OCI-LY7 (cell line): ENCODE measurements at places on chromosomes 16 and 17.
A peak's percentile ranks its signal among the peaks of the same experiment; 100 is the strongest.

- no peak for DNase-seq
These were observed 407.0 kb upstream of the SOX9 start for GRCh38 chr17:71713846-71714245.

DNA sequence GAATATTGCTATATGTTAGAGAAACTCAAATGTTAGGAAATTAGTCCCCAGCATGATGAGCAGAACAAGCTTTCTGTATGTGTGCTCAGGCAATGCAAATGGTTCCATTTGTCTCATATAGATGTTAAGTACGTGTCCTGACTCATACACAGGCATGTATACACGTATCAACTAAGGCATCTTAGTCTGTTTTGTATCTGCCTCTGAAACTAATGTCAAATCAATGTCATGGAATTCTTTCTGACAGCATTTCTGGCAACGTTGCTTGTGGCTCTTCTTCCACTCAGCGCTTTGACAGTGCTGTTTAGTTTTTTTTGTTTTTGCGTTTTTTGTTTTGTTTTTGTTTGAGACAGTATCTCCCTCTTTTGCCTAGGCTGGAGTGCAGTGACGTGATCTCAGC, 111.9 kb downstream of the CNTNAP4 start:
- DNase-seq = no peak

DNA sequence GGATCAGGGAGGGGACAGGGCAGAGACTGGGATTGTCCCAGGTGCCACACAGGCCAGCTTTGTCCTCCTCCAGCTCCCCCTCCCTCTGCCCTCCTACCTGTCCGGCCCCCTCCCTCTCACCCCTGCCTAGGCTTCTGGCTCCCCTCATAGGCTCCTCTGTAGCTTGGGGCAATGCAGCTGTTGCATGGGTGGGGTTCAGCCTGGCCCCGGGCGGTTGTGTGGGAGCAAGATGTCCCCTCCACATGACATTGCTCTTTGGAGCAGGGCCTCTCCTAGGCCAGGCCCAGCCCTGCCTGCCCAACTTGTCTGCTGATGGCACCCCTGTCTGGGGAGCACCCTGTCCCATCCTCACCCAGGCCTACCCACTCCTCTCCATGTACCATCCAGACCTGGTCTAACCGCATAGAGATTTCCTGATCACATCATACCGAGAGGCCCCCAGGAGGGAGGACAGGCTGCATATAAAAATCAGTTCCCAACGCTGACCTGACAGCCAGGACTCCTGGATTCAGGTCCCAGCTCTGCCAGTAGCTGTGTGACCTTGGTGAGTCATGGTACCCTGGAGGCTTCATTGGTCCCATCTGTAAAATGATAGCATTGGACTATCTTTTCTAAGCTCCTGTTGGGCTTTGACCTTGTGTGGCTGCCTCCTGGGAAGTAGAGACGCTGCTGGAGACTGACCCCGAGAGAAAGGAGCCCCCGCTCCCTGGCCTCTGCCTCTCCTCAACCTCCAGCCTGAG, 48.8 kb upstream of the DLX4 start:
- DNase-seq = no peak

DNA sequence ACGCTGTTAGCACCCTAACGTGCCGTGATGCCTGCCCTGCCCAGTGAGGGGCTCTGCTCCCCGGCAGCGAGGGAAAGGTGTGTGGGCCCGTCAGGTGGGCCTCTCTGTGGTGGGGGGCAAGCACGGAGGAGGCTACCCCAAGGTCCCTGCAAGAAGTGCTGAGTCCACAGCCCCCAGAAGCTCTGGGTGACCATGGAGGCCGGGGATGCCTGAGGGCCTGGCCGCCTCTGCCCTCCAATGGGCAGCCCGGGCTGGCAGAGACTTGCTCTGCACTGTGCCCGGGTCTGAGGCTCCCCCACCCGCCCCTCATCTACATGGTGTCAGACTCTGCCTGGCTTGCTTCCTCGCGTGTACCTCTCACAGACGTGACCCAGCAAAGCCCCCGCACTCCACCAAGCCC, 12.2 kb downstream of the SLC38A10 start:
- no peak for DNase-seq

DNA sequence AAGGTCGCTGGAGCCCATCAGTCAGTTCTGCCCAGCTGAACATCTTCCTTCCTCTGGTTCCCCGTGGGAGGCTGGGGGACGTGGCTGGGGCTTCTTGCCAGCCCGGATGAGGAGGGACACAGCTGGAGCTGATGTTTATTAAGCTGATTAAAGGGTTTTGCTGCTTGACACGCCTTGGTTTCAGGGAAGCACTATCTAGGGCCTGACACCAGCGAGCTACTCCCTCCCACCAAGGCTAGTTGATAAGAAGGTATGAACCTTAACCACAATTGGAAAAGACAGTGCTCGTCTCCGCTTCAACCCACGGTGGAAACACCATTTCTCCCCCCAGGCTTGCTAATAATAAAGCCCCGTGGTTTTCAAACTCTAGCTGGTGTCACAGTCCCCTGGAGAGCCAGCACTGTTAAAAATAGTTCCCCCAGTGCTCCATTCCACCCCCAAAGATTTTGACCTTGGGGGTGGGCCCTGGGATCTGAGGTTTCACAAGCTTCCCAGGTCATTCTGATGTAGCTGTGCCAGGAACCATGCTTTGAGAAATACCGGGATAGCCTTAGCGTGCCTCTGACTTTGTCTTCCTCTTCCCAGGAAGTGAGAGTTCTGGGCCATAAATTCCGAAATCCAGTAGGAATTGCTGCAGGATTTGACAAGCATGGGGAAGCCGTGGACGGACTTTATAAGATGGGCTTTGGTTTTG, 5.5 kb downstream of the DHODH start:
- no peak for DNase-seq

DNA sequence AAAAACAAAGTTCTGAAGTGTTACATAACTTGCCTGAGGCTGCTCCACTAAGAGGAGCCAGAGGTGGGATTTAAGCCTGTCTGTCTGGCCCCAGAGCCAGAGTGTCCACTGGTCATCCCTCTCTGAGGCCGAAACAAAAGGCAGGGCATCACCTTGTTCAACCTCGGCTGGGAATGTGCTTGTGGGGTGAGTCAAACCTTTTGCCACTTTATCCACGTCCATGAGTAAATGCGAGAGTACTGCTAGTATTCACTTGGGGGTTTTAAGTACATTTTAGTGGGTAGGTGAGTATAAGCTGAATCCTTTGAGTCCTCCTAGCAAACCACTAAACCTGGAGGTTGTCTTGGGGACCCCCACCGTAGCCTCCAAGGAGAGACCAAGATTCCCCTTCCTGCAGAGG, 103.5 kb downstream of the STX8 start:
- DNase-seq = no peak

DNA sequence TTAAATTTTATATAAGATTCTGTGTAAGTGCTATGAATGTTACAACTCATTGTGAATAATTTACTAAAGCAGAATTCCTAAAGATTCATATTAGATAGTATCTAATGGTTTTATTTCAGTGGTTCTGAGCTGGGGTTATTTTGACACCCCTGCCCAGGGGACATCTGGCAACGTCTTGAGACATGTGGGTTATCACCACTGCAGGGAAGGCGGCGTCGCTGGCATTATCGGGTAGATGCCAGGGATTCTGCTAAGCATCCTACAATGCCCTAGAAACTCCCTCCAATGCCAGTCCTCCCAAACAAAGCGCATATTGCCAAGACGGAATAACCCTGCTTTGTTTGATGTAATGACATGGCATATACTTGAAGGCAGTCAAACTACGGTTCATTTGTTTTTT, 372.3 kb upstream of the ZFHX3 start:
- DNase-seq = no peak

DNA sequence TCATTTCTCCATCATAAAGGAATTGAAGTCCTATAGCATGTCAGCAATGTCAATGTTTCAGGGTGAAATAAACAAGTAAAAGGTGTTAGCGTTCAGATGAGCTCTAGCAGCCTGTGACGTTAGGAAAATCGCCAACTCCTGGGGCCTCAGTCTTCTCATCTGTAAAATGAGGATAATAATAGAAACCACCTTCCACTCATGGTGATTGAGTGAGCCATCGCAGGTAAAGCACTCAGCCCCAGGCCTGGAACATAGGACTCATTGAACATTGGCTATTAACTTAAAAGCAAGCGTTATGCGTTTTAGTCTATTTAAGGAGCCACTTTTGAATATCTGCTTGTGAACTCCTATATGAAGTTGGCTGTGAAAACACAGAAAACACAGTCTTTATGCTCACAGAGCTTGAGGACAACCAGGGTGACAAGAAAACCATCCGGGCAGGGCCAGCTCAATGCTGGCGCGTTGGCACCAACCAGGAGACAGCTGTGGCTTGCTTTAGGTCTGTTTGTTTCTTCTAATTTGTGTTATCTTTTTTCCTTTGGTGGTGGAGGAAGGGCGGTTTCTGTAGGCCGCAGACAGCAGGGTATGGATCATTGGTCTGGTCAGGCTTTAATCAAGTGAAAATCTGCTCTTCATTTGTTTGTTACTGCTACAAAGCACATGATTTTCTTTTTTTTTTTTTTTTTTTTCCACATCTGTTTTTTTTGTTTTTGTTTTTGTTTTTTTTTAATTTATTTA, 35.7 kb upstream of the MED9 start:
- no peak for DNase-seq

- DNase-seq = peak; percentile 52
These were observed 50.0 kb upstream of the STH start for GRCh38 chr17:45948881-45949624.

DNA sequence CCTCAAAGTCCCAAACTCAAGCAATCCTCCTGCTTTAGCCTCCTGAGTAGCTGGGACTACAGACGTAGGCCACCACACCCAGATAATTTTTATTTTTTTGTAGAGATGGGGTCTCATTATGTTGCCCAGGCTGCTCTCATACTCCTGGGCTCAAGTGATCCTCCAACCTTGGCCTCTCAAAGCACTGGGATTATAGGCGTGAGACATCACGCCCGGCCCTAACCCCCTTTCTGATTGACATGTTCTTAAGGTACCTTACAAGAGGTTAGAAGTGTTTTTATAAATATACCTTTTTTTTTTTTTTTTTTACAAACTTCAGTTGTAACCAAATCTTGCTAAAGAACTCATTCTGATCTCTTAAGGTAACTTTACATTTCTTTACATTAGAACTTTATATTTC, 64.8 kb downstream of the GNA13 start:
- no peak for DNase-seq

- no peak for DNase-seq
These were observed 3.5 kb downstream of the ZFP1 start for GRCh38 chr16:75151798-75152197.

- DNase-seq = peak; percentile 41
These were observed 60.5 kb downstream of the SLC5A11 start for GRCh38 chr16:24906199-24906808.

- DNase-seq = no peak
These were observed 622.2 kb upstream of the SALL1 start for GRCh38 chr16:51773071-51773890.

GRCh38 chr16:67718668-67719047, 458 bp downstream of the GFOD2 start:
- peak; percentile 38 for DNase-seq

DNA sequence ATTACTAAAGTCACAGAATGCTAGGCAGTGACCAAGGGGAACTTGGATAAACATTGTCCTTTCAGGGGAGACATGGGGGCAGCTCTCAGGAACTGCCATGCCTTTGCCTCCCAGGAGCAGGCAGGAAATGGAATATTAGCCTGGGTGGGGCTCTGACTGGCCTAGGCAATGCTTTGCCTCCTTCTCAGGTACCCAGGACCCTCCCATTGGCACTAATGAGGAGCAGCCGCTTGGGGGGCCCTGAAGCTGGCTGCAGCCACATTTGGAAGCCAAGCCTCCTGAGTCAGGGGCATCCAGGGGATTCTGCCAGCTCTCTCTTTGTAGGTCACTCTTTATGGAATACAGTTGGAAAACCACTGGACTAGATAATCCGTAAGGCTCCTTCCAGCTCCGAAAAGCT, 5.5 kb downstream of the CPSF4L start:
- no peak for DNase-seq

DNA sequence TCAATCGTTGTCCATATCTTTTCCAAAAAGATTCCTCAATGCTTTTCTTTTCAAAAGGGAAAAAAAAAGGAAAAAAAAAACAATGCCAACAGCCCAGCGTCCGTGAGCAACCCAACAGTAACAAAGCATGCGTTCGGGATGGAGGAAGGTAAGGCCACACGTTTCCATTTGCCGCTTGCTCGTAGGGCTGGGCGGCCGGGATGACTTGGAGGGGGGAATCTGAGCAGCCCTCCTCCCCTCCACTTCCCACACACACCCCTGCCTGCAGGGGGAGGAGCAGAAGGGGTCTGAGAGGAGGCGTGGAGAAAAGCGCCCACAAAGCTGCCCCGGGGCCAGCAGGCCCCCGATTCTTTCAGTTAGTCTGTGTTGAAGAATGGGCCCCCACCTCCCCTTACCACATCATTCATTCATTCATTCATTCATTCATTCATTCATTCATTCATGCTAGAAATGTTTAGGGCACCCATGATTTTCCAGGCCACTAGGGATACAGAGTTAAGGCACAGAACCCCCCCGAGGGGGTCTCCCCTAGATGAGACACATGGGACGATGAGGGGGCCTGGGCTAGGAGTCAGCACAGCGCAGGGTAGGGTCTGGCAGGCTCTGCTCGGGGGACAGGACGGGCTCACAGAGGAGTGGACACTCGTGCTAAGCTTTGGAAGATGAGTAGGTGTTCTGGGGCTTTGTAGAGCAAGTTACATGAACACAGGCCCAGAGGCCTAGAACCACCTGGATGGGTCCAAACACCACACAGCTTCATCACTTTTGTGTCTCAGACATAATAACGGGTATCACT, 10.9 kb upstream of the TBX2 start:
- DNase-seq = no peak

DNA sequence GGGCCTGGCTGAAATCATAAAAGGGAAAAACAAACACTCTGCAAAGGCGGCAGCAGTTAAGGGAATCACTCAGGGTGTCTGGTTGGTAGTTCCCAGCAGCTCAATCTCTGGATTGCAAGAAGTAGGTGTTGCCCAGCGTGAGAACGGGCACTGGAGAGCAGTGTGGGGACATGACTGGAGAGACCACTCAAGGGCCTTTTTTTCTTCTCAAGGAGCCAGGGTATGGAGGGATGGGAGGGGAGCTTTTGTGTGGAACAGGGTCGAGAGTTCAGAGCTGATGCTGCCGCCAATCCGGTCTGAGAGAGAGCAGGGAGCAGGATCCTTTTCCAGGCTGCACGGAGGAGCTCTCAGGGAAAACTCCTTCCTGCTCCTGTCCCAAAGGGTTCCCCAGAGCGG, 15.2 kb downstream of the SCNN1B start:
- no peak for DNase-seq

- no peak for DNase-seq
These were observed 76.6 kb downstream of the IRF8 start for GRCh38 chr16:85975451-85975981.

- DNase-seq = no peak
These were observed 50.3 kb upstream of the CLEC3A start for GRCh38 chr16:77972062-77972392.

GRCh38 chr16:54977211-54977610, 46.5 kb downstream of the IRX5 start:
- no peak for DNase-seq
